ENCODE measurements at places on chromosomes 16 and 17. TPM values are rescaled to one million over a fixed set of nuclear protein-coding genes. Genes with fewer than 3 reads are reported as not detected.
A peak's percentile ranks its signal among the peaks of the same experiment; 100 is the strongest.

GRCh38 chr17:8019665-8020650, 17.5 kb downstream of the GUCY2D start:
- no peak for DNase-seq

GRCh38 chr16:56140645-56141044, 50.6 kb upstream of the GNAO1 start:
- no peak for DNase-seq

DNA sequence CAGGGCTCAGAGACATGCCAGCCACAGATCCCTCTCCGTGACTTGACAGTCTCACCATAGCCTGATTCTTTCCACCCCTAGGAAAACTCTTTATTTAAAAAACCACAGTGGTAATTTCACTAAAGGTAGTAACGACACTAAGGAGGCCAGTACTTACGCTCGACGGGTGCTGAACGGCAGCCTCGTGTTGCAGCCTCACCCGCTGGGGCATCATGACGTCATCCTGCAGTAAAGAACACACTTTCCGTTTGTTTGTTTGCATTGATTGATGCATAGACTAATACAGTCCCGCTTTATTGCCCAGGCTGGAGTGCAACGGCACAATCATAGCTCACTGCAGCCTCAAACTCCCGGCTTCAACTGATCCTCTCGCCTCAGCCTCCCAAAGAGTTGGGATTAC, 65.1 kb upstream of the METRNL start:
- no peak for DNase-seq

- no peak for DNase-seq
Observed at GRCh38 chr17:9705745-9706144, 60.4 kb downstream of the USP43 start.

The USP7 gene
- 76.9 TPM for total RNA-seq

GRCh38 chr16:84103678-84104077, 13.1 kb downstream of the MBTPS1 start:
- no peak for DNase-seq

The TMEM235 gene
- total RNA-seq: not detected

The CAPNS2 gene
- not detected for total RNA-seq

GRCh38 chr17:269616-270514, 82.7 kb downstream of the RPH3AL start:
- no peak for DNase-seq

DNA sequence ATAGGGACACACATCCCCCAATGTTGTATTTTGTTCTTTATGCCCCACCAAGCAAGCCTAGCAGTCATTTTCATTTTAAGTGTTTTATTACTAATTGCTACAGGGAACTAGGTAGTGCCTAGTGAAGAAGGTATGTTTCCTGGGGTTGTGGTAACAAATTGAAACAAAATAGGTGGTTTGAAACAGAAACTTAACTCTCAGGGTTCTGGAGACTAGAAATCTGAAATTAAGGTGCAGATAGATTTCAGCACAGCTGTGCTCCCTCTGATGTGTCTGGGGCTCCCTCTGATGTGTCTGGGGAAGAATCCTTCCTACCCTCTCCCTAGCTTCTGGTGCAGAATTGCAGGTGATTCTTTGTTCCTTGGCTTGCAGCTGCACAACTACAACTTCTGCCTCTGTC, 390.1 kb downstream of the ZFHX3 start:
- no peak for DNase-seq

- DNase-seq: no peak
Observed at GRCh38 chr17:7577327-7578199, 1.9 kb upstream of the CD68 start.

The PROCA1 gene
- 3.4 TPM for total RNA-seq

GRCh38 chr17:8221663-8222379, 11.4 kb upstream of the AURKB start:
- DNase-seq: peak; percentile 93

The CCDC154 gene
- 0.61 TPM for total RNA-seq

The NLGN2 gene
- 5.5 TPM for total RNA-seq

The PAQR4 gene
- 19.0 TPM for total RNA-seq

GRCh38 chr17:19359151-19359550, 3.4 kb downstream of the B9D1 start:
- no peak for DNase-seq

- DNase-seq: no peak
Observed at GRCh38 chr16:17887963-17888362, 417.2 kb upstream of the XYLT1 start.

The PYDC1 gene
- total RNA-seq: not detected

DNA sequence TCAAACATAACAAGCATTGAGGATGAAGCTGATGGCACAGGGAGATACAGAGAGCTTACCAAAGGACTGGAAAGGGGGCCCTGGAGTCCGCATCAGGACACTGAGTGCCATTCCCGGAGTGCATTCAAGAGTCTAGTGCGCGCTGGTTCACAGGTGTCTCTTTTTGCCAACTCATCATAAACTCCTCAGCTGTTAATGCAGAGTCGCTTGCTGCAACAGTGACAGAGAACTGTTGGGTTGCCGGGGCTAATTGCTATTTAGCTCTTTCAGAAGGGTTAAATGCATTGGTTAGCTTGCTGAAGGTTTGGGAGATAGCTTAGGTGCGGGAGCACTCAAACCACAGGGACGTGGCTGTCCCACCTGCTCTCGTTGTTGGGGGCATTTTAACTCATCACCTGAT, 1091.6 kb upstream of the EEF2KMT start:
- no peak for DNase-seq
